NCI-H146 (cell line): ENCODE measurements at places on chromosomes 1 and 21.
A peak's percentile ranks its signal among the peaks of the same experiment; 100 is the strongest.

GRCh38 chr1:216721062-216721461, 2.2 kb downstream of the ESRRG start:
- DNase-seq = no peak

DNA sequence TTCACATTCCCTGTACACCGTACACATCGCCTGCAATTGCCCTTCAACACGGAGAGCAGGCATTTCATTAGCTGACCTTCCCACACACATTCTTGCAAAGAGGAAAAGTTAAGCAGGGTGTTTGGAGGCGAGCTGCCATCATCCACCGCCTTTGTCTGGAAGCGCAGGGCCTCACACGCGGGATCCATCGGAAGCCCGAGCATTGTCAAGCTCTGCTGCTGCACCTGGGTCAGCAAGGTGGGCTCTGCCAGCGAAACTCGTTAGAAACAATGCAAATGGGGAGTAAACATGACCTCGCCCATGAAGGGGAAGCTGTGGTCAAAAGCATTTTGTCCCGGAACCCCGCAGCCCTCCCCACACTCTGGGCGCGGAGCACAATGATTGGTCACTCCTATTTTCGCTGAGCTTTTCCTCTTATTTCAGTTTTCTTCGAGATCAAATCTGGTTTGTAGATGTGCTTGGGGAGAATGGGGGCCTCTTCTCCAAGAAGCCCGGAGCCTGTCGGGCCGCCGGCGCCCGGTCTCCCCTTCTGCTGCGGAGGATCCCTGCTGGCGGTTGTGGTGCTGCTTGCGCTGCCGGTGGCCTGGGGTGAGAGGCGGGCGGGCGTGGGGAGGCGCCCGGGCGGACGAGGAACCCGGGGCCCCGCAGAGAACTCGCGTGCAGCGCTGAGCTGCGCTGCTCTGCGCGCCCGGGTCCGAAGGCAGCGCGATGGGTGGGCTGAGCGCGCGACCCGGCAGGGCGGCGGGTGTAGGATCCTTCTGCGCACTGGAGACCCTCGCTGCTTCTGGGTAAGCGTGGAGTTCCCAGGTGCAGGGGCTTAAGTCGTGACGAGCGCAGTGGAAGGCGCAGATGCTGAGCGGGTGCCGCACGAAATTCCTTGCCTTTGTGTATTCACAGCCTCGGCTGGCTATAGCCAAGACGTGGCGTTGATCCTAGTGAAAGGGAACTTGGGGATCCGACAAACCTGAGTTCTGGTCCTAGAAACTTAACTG, at the start of gene CR1:
Gene CR1 (plus strand): TSS at position 357 of the 992 bp plus-strand sequence. CDS start 111 bp downstream, at position 468.
- DNase-seq = peak; percentile 1

DNA sequence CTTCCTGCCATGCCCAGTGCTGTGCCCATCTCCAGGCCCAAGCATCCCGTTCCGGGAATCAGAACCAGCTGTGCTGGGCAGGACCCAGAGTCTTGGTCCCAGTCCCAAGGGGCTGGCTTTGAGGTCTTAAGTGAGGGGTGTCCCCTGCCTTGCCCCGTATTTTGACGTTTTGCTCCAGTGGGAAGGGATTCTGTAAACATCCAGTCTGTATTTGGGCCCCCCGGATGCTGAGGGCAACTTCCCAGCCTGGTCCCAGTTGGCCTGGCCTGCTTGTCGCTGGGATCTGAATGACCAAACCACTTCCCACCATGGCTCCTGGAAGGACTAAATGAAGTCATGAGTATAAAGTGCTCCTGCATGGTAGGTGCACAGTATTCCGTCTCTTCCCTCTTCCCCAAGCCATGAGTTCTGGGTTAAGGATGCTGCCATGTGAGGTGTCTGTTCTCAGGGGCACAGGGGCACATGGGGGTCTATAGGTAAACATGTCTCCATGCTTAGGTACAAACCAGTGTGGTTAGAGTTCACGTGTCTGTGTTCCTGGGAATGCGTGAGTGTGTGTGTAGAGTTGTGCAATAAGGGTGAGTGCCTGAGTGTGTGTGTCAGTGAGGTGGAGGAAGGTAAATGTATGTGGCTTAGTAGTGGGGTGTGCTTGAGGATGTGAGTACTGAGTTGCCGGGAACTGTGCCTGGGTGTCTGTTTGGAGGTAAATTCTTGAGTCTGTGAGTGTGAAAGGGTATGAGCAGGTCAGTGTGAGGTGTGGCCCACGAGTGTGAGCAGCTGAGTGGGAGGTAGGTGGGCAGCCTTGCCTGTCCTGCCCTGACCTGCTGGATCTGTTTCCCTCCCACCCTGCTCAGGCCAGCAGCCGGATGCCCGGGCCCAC, 1.5 kb downstream of the B4GALT2 start:
- no peak for DNase-seq

- DNase-seq = no peak
Observed at GRCh38 chr1:14728516-14728915, 130.0 kb downstream of the KAZN start.

DNA sequence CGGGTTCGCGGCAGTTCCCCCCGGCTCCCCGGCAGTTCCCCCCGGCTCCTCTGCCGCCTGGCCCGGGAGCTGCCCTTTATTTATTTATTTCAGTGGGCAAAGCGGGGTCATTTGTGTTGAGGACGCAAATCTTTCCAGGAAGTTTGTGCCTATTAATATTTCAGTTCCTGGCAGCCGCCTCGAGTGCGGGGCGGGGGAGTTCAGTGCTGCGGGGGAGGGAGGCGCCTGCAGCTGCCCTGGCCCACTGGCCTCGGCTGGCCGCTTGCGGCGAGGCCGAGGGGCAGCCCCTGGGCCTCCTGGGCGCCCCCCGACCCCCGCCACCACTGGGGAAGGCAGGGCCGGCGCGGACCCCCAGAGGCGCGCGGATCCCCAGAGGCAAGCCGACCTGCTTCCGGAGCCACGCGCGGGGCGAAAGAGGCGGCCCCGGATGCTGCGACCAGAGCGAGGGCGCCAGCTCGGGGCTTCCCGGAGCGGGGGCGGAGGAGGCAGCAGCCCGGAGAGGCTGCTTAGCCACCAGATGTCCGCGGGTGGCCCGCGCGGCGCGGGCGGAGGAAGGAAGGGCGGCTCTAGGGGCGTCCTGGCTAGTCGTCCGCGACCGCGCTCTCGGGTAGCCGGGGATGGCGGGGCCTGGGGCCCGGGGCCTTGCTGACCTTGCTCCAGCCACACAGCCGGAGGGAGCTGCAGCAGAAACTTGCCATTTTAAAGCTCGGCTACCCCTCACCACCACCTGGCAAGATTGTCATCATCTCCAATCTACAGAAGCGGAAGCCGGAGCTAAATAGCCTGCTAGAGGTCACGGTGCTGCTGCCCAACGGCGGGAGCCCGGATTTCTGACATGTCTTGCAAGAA, 48.0 kb downstream of the H3-3A start:
- peak; percentile 81 for DNase-seq

GRCh38 chr21:32499249-32500055, 85.9 kb downstream of the TCP10L start:
- DNase-seq = no peak

GRCh38 chr1:111571239-111571638, 48.4 kb upstream of the RAP1A start:
- DNase-seq = no peak

DNA sequence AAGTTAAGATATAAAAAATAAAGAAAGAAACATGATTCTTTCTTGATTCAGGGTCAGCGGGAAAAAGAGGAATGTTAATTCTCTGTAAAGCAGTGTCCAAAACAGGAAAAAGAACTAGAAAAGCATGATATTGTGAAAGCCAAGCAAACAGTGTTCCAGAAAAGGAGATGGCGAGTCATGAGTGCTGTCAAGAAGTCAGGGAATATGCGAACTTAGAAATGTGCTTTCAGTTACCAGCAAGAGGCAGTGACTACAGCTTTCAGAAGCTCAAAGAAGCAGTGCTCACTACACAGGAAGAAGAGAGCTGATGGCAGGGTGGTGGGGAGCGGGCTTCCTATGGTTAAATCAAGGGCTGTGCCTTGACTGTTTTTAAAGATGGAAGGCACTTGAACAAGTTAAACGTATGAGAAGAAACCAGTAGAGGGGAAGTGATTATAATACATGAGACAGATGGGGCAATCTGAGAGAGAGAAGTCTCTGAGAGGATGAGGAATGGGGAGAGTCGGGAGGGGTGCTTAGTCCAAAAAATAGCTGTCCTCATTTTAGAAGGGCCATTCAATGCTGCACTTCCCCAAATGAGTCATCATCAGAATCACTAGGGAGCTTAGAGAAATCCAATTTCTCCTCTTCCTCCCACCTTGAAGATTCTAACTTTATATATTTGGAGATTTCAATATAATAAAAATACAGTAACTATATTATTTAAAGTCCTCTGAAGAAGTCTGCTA, 90.4 kb downstream of the KCNK1 start:
- DNase-seq = no peak

- peak; percentile 2 for DNase-seq
Observed at GRCh38 chr1:31633117-31633516, 11.6 kb downstream of the PEF1 start.

GRCh38 chr1:63947904-63948303, 174.1 kb downstream of the ROR1 start:
- DNase-seq = no peak

GRCh38 chr1:37038227-37039093, 4.1 kb upstream of the GRIK3 start:
- DNase-seq = peak; percentile 94

- DNase-seq = no peak
Observed at GRCh38 chr1:2891923-2892448, 90.5 kb upstream of the TTC34 start.

- DNase-seq = no peak
Observed at GRCh38 chr1:8202182-8202905, 115.6 kb upstream of the SLC45A1 start.

DNA sequence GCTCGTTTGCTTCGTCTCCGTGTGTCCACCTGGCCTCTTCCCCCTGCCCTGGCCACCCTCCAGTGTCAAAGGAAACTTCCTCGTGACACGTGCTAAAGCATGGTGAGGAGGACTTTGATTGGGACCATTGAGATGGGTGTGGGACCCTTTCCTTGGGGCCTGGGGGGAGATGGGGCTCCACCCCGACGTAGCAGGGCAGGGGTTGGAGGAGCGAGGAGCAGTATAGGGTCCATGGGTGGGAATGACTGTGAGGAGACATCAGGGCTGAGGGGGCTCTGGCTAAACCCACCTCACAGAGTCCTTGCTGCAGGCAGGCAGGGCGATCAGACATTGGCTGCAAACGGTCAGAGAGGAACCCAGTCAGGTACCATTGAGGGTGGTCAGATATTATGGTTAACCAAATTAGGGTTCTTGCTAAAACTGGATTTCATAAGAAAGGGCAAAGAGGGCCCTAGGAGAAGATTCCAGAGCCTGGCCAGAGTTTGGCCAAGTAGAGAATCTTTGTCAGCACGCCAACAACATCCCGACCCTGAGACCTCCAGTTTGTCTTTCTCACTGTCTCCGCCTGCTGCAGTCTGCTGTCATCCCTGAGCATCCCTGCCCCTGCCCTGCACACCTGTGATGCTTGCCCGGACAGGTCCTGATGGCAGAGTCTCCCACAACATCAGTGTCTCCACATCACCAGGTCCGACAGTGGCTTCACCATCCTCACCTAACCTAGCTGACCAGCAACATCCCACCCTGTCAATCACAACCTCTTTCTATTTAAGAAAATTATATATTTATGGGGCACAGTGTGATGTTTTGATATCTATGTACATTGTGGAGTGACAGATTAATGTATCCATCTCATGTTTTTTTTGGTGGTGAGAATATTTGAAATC, 8.0 kb downstream of the RNF187 start:
- DNase-seq = no peak

- no peak for DNase-seq
Observed at GRCh38 chr1:90346349-90346748, 351.4 kb downstream of the ZNF326 start.

GRCh38 chr1:202856014-202856413, 32.9 kb downstream of the RABIF start:
- no peak for DNase-seq

- peak; percentile 66 for DNase-seq
Observed at GRCh38 chr1:59814901-59815825, at the start of gene HOOK1. TSS of gene HOOK1 (plus strand) at chr1:59814949. CDS start at chr1:59815118, 169 bp downstream.

DNA sequence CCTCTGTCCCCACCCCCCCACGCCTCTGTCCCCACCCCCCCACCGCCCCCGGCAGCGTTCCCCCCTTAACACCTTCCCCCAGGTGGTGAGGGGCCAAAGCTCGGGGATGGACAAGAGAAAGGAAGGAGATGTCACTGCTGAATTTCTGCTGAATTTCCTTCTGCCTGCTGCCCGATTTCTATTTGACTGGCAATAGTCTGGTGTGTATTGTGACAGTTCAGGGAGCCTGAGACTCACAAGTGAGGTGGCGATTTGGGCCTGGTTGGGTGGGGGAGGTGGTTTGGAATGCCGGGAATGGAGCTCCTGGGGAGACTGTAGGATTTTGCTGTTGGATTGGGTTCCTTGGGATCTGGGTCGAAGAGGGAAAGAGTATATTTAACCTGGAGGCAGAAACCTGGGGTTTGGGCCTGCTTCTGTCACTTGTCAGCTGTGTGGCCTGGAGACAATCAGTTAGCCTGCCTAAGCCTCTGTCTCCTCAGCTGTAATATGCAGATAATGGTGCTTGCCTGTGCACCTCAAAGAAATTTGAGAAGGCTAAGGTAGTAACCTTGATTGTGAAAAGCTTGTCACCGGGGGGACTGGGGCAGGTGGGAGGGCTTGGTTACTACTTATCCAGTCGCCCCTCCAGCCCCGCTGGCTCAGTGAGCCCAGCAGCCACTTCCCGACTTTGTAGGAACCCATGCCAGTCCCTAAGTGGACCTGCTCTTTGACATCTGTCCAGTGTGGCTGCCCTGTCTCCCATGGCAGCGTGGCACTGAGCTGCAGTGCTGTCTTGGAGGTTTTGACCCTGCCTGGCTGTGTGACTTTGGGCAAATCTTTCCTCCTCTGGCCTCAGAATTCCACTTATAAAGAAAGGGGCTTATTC, 7.7 kb upstream of the LMNA start:
- no peak for DNase-seq

GRCh38 chr1:230256896-230257295, 169.2 kb downstream of the PGBD5 start:
- no peak for DNase-seq

DNA sequence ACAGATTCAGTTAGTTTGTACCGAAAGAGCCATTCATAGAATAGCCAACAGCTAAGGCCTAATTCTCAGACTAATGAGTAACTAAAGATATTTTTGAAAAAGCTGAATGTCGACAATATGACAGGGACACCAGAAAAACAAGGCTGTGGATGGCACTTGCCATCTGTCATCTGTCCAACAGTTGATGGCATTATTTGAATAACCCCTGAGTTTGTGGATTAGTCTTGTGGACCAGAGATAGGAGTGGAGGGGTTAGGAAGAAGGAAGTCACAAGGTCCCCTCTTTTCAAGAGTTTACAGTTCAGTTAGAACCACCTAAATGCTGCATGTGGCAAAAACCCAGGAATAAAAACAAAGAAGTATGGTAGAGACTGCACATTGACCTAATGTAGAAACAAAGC, 356.5 kb upstream of the DUSP10 start:
- DNase-seq = no peak

DNA sequence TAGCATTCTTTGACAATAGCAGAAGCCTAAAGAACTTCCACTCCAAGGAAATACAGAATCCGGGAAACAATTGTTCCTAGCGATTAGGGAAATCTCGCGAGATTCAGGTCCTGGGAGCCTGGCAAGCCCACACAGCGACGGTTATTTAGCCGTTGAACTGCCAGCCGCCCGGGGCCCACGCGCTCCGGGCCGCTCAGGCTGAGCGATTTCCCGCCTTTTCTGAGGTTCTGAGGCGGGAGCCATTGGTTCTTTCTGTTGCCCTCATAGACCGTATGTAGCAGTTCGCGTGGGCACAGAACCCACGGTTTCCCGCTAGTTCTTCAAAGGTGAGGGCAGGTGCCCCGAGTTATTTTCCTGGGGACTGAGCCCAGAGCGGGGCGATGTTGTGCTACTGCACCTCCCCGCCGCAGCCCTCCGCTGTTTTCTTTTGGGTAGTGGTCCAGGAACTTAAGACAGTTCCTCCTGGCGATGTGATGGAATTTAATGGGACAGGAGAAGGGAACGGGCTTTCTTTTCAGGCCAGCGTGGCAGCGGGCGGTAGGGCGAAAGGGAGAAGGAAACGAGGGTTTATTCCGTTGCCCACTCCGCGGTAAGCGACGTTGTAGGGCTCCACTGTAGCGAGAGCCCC, at the start of gene SYCP1:
Gene SYCP1 (plus strand): TSS at position 171 of the 628 bp plus-strand sequence. CDS start 602 bp downstream, outside the sequence.
- no peak for DNase-seq
